ENCODE measurements at places on chromosomes 5 and 9. TPM values are rescaled to one million over a fixed set of nuclear protein-coding genes. Genes with fewer than 3 reads are reported as not detected.
A peak's percentile ranks its signal among the peaks of the same experiment; 100 is the strongest.

GRCh38 chr5:55254802-55255201 is 21.4 kb upstream of the CCNO start:
- DNase-seq = no peak
- H3K27ac ChIP-seq = no peak overlapping the region
- no peak overlapping the region for H3K4me3 ChIP-seq
- no peaks in the 10 kb centered on the region for H3K27me3 ChIP-seq
- peaks cover 5% of the 10 kb centered on the region for H3K36me3 ChIP-seq

The SLC6A19 gene
- total RNA-seq = not detected

DNA sequence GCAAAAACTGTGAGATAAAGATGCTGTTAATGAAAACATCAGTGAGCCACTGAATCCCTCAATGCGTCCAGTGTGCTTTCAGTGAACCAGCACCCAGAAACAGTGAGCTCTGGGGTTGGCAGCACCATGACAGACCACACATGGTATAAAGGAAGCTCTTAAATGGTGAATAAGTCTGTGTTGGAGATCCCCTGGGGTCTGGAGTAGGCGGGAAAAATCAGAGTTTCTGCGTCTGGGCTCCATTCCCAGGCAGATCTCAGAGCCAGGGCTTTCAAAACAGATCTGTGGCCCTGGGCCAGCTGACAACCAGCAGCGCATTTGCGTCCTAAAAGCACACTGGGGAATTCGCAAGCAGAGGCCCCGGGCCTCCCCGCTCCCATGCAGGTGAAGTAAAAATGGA is 233.5 kb downstream of the FRMD3 start:
- no peak for DNase-seq
- no peak overlapping the region for H3K4me3 ChIP-seq
- H3K36me3 ChIP-seq = no peaks in the 10 kb centered on the region
- H3K4me1 ChIP-seq = peaks cover 4% of the 10 kb centered on the region

The SLC45A2 gene
- total RNA-seq = not detected

DNA sequence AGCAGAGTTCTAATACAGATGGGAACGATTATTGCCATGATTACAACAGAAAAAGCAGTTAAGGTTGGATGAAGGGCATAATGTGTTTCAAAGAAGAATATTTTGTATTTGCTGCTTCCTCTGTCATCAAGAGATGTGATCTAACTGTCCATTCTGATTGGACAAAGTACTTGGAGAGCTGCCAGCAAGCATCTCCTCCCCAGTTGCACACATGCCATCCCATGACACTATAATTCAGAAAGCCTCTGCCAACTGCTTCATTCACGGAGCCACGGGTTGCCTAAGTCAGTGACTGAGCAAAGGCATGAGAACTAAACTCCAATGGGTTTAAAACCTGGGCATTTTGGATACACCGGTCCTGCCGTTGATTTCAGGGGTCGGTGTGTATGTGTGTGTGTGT is 253.8 kb downstream of the CRB2 start:
- no peak for DNase-seq
- no peaks in the 10 kb centered on the region for H3K4me1 ChIP-seq
- no peak overlapping the region for H3K4me3 ChIP-seq
- H3K36me3 ChIP-seq = no peaks in the 10 kb centered on the region
- H3K27ac ChIP-seq = no peak overlapping the region

The CDKN2A gene
- 284 TPM for total RNA-seq

The SLC34A3 gene
- 0.34 TPM for total RNA-seq

GRCh38 chr5:78295035-78295961 is 800 bp upstream of the AP3B1 start:
- peak overlapping the region; percentile 79 for H3K4me3 ChIP-seq
- DNase-seq = peak; percentile 81
- peaks cover 26% of the 10 kb centered on the region for H3K36me3 ChIP-seq

DNA sequence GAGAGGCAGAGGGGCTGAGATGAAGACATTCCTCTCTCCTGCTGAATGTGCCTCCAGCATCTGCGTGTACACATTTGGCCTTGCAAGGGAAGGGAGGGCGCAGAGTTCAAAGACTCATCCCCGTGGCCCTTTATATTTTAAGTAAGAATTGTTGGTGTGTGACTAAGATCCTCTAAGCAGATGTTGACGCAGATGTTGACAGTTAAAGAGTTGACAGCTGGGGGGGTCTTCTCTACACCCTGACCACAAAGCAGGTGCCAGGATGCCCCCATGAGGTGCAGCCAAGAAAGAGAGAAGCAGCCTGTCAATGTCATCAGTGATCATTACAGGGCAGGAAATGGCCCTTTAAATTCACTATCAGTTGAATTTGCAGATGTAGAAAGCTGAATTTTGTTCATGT is 262.9 kb downstream of the IRX1 start:
- no peaks in the 10 kb centered on the region for H3K4me1 ChIP-seq
- no peaks in the 10 kb centered on the region for H3K27me3 ChIP-seq
- no peak for DNase-seq
- H3K36me3 ChIP-seq = no peaks in the 10 kb centered on the region
- no peak overlapping the region for H3K27ac ChIP-seq
- H3K4me3 ChIP-seq = no peak overlapping the region

DNA sequence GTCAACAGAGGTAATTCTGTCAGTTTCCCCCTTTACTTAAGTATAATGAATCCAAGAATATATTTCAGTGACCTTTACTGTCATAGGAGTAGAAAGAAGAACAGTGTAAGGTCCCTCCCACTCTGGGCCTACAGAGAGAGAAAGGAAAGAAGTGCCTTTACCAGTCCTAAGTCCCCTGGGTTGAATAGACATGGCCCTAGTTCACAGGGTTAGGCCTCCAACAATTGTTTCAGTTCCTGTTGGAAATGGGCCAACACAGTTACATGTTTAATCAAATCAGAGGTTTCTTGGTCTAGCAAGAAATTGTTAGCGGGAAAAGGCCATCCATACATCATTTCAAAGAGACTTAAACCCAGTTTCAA is 605.6 kb downstream of the MTRR start:
- no peaks in the 10 kb centered on the region for H3K27me3 ChIP-seq
- H3K4me1 ChIP-seq = no peaks in the 10 kb centered on the region
- no peak overlapping the region for H3K4me3 ChIP-seq
- DNase-seq = no peak
- H3K36me3 ChIP-seq = no peaks in the 10 kb centered on the region

- no peak for DNase-seq
These were observed 20.8 kb downstream of the ZNF366 start for GRCh38 chr5:72486371-72486770.

GRCh38 chr5:74017786-74018211 is 391.8 kb downstream of the ARHGEF28 start:
- H3K4me1 ChIP-seq = peaks cover 24% of the 10 kb centered on the region
- H3K27me3 ChIP-seq = peaks cover 16% of the 10 kb centered on the region
- H3K27ac ChIP-seq = no peak overlapping the region
- H3K4me3 ChIP-seq = no peak overlapping the region
- no peak for DNase-seq

The RABL6 gene
- total RNA-seq = 68.9 TPM

DNA sequence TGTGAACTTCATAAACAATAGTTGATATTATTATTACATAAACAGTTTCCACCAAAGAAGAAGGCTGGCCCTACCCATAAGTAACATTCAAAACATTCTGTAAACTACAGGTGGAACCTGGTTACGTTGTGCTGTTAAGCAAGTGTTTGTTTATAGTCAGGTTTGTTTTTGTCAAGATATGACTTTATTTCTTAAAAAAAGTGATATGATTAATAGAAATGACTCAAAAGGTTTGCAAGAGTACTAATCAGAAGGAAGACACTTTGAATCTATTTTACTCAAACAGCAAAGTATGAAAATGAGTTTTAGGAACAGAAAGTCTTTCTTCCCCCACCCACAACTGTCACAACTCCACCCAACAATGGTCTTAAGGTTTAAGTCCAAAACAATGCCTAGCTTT is 220.8 kb downstream of the PLK2 start:
- no peak for DNase-seq
- H3K36me3 ChIP-seq = no peaks in the 10 kb centered on the region
- peaks cover 26% of the 10 kb centered on the region for H3K4me1 ChIP-seq
- H3K27me3 ChIP-seq = no peaks in the 10 kb centered on the region
- no peak overlapping the region for H3K27ac ChIP-seq

The ROR2 gene
- not detected for total RNA-seq

GRCh38 chr5:172713809-172714490 is 57.0 kb downstream of the DUSP1 start:
- H3K36me3 ChIP-seq = peaks cover 6% of the 10 kb centered on the region
- H3K27ac ChIP-seq = no peak overlapping the region
- no peak for DNase-seq
- H3K27me3 ChIP-seq = peaks cover 38% of the 10 kb centered on the region

The SLC36A3 gene
- total RNA-seq = not detected

DNA sequence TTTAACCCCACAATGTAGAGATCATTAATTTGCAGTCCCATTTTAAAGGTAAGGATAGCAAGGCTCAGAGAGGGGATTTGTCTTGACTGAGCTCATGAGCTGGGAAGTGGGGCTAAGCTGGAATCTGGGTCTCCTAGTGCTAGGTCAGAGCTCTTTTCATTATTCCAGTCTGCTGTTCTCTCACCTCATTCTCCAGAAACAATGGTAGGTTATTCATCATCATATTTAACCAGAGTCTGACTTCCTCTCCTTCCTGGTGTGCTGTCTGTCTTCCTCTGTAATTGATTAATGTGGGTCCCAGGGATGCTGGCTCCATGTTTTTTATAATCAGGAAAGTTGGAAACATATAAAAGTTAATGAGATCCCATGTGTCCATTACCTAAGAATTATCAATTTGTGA is 20.6 kb downstream of the C9orf43 start:
- no peak overlapping the region for H3K27ac ChIP-seq
- no peak overlapping the region for H3K4me3 ChIP-seq
- DNase-seq = no peak
- no peaks in the 10 kb centered on the region for H3K36me3 ChIP-seq
- no peaks in the 10 kb centered on the region for H3K4me1 ChIP-seq
- H3K27me3 ChIP-seq = peaks cover 36% of the 10 kb centered on the region

The NSMF gene
- total RNA-seq = 31.6 TPM

GRCh38 chr5:110757118-110757729 is 18.4 kb downstream of the SLC25A46 start:
- H3K4me1 ChIP-seq = no peaks in the 10 kb centered on the region
- H3K27ac ChIP-seq = no peak overlapping the region
- H3K36me3 ChIP-seq = no peaks in the 10 kb centered on the region
- no peak overlapping the region for H3K4me3 ChIP-seq
- H3K27me3 ChIP-seq = no peaks in the 10 kb centered on the region
- DNase-seq = peak; percentile 46

The CDC26 gene
- total RNA-seq = 20.5 TPM

- DNase-seq = no peak
- no peak overlapping the region for H3K27ac ChIP-seq
- H3K27me3 ChIP-seq = no peaks in the 10 kb centered on the region
- H3K4me3 ChIP-seq = no peak overlapping the region
- no peaks in the 10 kb centered on the region for H3K36me3 ChIP-seq
- no peaks in the 10 kb centered on the region for H3K4me1 ChIP-seq
These were observed 398.2 kb downstream of the SLCO4C1 start for GRCh38 chr5:101897914-101898313.

The GPR151 gene
- not detected for total RNA-seq

The CDC14B gene
- total RNA-seq = 29.8 TPM

DNA sequence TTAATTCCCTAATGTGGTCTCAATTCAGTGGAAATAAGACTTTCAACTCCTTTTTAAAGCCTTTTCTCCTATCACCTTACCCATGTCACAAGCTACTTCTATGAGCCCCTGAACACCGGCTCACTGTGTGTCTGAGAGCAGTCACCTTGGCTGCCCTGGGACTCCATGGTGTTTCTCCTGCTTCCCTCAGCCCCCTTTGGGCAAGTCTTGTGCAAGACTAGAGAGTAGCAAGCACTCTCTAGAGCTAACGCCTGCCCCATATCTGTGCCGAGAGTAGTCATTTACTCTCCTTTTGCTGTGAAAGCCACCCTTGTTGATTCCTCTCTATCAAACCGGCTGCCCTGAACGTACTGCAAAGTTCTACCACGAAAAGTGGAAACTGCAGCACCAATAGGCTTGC is 77.9 kb upstream of the DAB2 start:
- H3K4me3 ChIP-seq = no peak overlapping the region
- peaks cover 20% of the 10 kb centered on the region for H3K4me1 ChIP-seq
- no peak for DNase-seq

DNA sequence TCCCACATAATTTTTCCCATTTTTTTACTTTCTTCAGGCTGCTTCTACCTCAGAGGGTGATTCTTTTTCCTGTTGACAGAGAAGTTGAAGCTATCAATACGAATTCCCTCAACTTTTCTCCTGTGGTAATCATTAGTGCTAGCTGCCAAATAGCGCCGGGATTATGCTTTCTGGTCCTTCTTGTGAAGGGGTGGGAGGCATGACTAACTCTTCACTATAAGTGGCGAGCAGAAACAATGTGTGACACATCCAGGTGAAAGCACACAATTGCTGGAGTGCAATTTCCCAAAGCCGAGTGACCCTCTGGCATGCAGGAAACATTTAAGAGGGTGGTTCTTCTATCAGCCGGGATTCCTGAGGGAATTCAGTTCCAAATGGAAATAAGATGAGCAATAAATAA is 56.0 kb downstream of the TRPC7 start:
- no peak for DNase-seq
- H3K27ac ChIP-seq = no peak overlapping the region
- H3K4me3 ChIP-seq = no peak overlapping the region
- peaks cover 63% of the 10 kb centered on the region for H3K27me3 ChIP-seq
- H3K36me3 ChIP-seq = no peaks in the 10 kb centered on the region

The DRD1 gene
- total RNA-seq = not detected

DNA sequence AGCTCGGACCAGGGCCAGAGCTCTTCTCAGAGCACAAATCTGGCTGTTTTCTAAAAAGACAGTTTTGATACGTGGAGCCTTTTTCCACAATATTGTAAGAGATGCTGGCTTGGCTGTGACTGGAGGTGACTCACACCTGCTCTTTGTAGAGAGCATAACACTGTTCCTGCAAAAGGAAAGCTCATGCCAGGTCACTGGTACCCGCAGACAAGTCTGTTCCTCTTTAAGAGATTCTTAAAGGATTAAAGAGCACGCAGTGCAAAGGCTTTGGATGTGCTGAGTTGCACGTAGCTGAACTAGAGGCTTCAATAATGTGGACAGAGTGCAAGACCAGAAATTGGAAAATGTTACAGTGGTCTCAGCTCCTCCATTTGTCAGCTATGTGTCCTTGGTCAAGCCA is 19.0 kb downstream of the ACTL7B start:
- H3K4me1 ChIP-seq = no peaks in the 10 kb centered on the region
- no peak for DNase-seq
- H3K27ac ChIP-seq = no peak overlapping the region
- no peaks in the 10 kb centered on the region for H3K27me3 ChIP-seq

The STKLD1 gene
- 0.94 TPM for total RNA-seq

The UBQLN1 gene
- total RNA-seq = 108 TPM

GRCh38 chr9:134723037-134723436 is 81.4 kb downstream of the COL5A1 start:
- no peaks in the 10 kb centered on the region for H3K4me1 ChIP-seq
- H3K36me3 ChIP-seq = no peaks in the 10 kb centered on the region
- H3K4me3 ChIP-seq = no peak overlapping the region
- no peak overlapping the region for H3K27ac ChIP-seq
- peaks cover 12% of the 10 kb centered on the region for H3K27me3 ChIP-seq
- no peak for DNase-seq

GRCh38 chr5:59485629-59486439 is 407.7 kb downstream of the PDE4D start:
- DNase-seq = no peak
- no peaks in the 10 kb centered on the region for H3K27me3 ChIP-seq
- H3K4me3 ChIP-seq = no peak overlapping the region

Data from Calu3 (cell line).